ENCODE measurements at places on chromosomes 2 and 18. TPM values are rescaled to one million over a fixed set of nuclear protein-coding genes. Genes with fewer than 3 reads are reported as not detected.

Gene TMEM163
- total RNA-seq = not detected

Gene C2orf72
- total RNA-seq = not detected

Gene BOK
- 36.5 TPM for total RNA-seq

Gene ANAPC1
- 47.2 TPM for total RNA-seq

Gene SERPINB12
- not detected for total RNA-seq

Gene GLS
- 35.5 TPM for total RNA-seq

Gene MYO5B
- 0.17 TPM for total RNA-seq

Gene CCDC148
- 0.50 TPM for total RNA-seq

Gene INSIG2
- total RNA-seq = 3.5 TPM

Gene C2orf74
- 22.5 TPM for total RNA-seq

Gene REEP1
- total RNA-seq = 0.67 TPM

Gene CD8B2
- not detected for total RNA-seq

Gene C1QL2
- total RNA-seq = not detected

Gene STPG4
- total RNA-seq = not detected

Gene TXNDC2
- not detected for total RNA-seq

Gene HOXD9
- total RNA-seq = not detected

Gene AQP12A
- total RNA-seq = not detected

Gene IL36A
- total RNA-seq = not detected

Gene GAL3ST2
- total RNA-seq = not detected

Gene POTEC
- total RNA-seq = not detected

Gene TUBA3E
- not detected for total RNA-seq

Gene KCNF1
- total RNA-seq = 0.59 TPM

Gene FEV
- not detected for total RNA-seq

Gene TUBA3D
- total RNA-seq = not detected

Gene MFSD2B
- total RNA-seq = 0.59 TPM

Gene LYG1
- 0.45 TPM for total RNA-seq

Gene UGT1A8
- not detected for total RNA-seq

Gene TLX2
- total RNA-seq = 0.34 TPM
